ENCODE measurements at places on chromosomes 6 and 20. TPM values are rescaled to one million over a fixed set of nuclear protein-coding genes. Genes with fewer than 3 reads are reported as not detected.

The ASIP gene
- not detected for total RNA-seq

- DNase-seq, result no peak
Observed at GRCh38 chr20:50592282-50593004, 82.3 kb downstream of the PTPN1 start.

The ZFP57 gene
- total RNA-seq, result not detected

DNA sequence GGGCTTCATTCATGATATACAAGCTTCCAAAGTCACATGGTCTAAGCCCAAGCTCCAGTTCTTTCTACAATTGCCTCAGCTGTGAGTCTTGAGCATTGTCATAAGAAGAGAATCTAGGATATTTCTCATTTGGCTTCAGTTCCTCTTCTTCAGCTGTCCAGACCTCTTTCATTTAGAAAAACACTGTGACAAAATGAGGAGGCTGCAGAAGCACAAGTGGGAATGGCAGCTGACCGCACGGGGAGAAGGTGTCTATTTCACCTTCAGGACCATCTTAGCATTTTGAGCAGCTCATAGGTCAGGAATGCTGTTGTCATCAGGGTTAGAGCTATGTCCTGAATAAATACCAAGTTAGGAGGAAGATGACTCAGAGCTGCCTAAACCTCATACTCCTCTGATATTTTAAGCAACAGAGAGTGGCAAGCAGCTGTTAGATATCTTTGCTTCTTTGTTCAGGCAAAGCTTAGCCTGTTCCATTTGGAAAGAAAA, 390.1 kb upstream of the CITED2 start:
- peak; percentile 64 for DNase-seq

The ELMO2 gene
- 35.3 TPM for total RNA-seq

GRCh38 chr6:92188016-92188415, 1231.3 kb downstream of the EPHA7 start:
- DNase-seq, result no peak

All from A673 (cell line).